ENCODE measurements at places on chromosomes 12 and 14.

GRCh38 chr14:78946949-78947348 is 776.8 kb downstream of the NRXN3 start:
- no peak for DNase-seq

GRCh38 chr12:48015954-48016353 is 11.7 kb upstream of the COL2A1 start:
- no peak for DNase-seq

- no peak for DNase-seq
These were observed 13.9 kb downstream of the PELI2 start for GRCh38 chr14:56131865-56132833.

DNA sequence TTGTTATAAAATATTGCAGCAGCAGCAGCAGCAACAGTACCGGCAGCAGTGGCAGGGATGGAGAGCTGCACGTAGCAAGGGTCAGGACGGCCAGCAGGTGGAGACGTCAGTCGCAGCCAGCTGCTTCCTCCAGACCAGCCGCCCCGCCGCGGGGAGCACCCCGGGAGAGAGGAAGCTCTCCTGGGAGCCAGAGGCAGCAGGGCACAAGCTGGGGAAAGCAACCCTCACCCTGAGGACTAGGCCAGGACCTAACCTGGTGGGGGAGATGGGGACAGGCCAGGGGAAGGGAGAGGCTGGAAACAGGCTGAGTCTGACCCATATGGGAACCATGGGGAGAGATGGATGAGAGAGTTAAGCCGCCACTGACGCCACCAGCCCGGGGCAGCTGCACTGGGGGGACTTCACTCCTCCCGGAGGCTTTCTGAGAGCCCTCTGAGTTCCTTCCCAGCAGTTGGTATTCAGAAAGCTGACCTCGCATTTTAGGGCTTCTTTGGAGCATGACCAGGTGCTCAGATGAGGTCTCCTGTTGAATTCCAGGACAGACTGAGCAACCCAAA is 56.3 kb downstream of the SPTB start:
- peak; percentile 61 for DNase-seq

DNA sequence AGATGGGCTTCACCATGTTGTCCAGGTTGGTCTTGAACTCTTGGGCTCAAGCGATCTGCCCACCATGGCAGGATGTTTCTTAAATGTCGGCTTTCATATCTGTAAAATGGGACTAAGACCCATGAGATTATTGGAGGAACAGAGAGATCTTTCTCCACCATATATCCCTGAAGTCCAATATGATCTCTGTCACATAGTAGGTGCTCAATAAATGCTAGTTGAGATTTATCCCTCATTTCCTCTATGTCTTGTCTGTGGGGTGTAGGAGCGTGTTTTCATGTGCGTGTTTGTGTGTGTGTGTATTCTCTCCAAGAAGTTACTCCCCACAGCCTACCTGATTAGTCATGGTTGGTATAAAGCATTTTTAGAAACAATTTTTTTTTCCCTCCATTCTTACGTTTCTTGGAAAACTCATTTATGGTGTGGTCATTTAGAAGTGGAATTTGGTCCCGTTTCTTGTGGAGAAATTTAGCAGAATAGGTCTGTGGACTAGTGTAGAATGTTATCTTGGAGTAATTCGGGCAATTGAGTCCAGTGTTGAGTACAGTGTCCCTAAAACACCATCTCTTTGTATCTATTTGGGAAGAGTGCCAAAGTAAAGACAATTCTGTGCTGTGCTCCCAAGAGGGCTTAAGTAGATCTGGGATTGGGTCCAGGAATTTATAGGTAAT is 4.3 kb downstream of the STRAP start:
- no peak for DNase-seq

Data from CD14-positive monocyte (primary cell).